ENCODE measurements at places on chromosomes 3 and 15. TPM values are rescaled to one million over a fixed set of nuclear protein-coding genes. Genes with fewer than 3 reads are reported as not detected.

- no peak overlapping the region for H3K4me3 ChIP-seq
- no peaks in the 10 kb centered on the region for H3K27me3 ChIP-seq
- DNase-seq = peak; percentile 95
- no peaks in the 10 kb centered on the region for H3K36me3 ChIP-seq
- peak overlapping the region; percentile 60 for H3K27ac ChIP-seq
- peaks cover 24% of the 10 kb centered on the region for H3K4me1 ChIP-seq
Observed at GRCh38 chr3:130260918-130261317, 84.6 kb upstream of the COL6A5 start.

GRCh38 chr3:69762768-69763229 is 23.5 kb downstream of the MITF start:
- H3K36me3 ChIP-seq = no peaks in the 10 kb centered on the region
- H3K4me1 ChIP-seq = peaks cover 3% of the 10 kb centered on the region
- DNase-seq = no peak
- no peaks in the 10 kb centered on the region for H3K27me3 ChIP-seq
- no peak overlapping the region for H3K27ac ChIP-seq

DNA sequence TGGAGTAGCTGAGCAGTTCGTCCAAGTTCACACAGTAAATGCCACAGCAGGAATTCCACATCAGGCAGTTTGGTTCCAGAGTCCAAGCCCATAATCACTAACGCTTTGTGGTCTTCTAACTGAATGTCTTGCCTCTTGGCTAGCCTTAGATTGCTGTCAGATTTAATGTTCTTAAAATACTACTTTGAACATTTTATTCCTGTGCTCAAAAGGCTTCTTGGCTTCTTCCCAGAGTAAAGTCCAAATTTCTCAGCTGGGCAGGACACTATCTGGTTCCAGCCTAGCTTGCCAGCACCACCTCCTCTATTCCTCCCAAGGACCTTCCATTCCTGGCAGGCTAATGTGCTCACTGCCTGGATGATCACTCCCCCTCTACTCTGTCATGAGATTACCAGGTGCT is 256.9 kb downstream of the SQOR start:
- H3K27ac ChIP-seq = no peak overlapping the region
- H3K4me3 ChIP-seq = no peak overlapping the region
- DNase-seq = peak; percentile 92
- H3K4me1 ChIP-seq = peaks cover 2% of the 10 kb centered on the region
- no peaks in the 10 kb centered on the region for H3K36me3 ChIP-seq

- no peak overlapping the region for H3K27ac ChIP-seq
- no peak for DNase-seq
- H3K27me3 ChIP-seq = no peaks in the 10 kb centered on the region
- no peak overlapping the region for H3K4me3 ChIP-seq
Observed at GRCh38 chr15:21267226-21267625, 173.1 kb downstream of the POTEB3 start.

GRCh38 chr15:81398456-81398855 is 24.4 kb upstream of the TMC3 start:
- no peak for DNase-seq
- H3K4me3 ChIP-seq = no peak overlapping the region
- H3K36me3 ChIP-seq = no peaks in the 10 kb centered on the region
- no peaks in the 10 kb centered on the region for H3K4me1 ChIP-seq
- no peak overlapping the region for H3K27ac ChIP-seq

GRCh38 chr15:56102441-56102840 is 109.0 kb upstream of the NEDD4 start:
- DNase-seq = peak; percentile 88
- no peaks in the 10 kb centered on the region for H3K4me1 ChIP-seq
- H3K36me3 ChIP-seq = peaks cover 4% of the 10 kb centered on the region
- H3K27ac ChIP-seq = peak overlapping the region; percentile 43
- H3K4me3 ChIP-seq = no peak overlapping the region

- peak; percentile 0 for DNase-seq
- no peak overlapping the region for H3K27ac ChIP-seq
- H3K4me1 ChIP-seq = no peaks in the 10 kb centered on the region
- H3K36me3 ChIP-seq = no peaks in the 10 kb centered on the region
- no peaks in the 10 kb centered on the region for H3K27me3 ChIP-seq
- H3K4me3 ChIP-seq = no peak overlapping the region
Observed at GRCh38 chr3:131658115-131658514, 155.3 kb upstream of the MRPL3 start.

DNA sequence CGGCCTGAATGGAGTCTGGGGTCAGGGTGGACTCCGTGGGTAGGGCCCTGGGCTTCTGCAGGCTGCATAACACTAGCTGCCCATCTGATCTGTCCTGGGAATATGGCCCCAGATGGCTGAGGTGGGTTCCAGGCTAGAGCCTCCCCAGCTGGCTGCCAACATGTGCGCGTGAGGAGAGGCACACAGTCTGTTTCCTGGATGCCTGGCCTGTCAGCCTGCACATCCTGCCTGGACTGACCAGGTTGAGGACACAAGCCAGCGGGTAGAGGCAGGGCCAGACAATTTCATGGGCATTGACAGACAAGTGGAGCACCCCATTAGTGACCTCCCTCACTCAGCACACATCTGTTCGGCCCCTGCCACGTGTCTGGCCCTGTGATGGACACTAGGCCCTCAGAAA is 29.8 kb upstream of the RPL29 start:
- H3K4me1 ChIP-seq = peaks cover 75% of the 10 kb centered on the region
- peak overlapping the region; percentile 69 for H3K27ac ChIP-seq
- H3K36me3 ChIP-seq = no peaks in the 10 kb centered on the region

DNA sequence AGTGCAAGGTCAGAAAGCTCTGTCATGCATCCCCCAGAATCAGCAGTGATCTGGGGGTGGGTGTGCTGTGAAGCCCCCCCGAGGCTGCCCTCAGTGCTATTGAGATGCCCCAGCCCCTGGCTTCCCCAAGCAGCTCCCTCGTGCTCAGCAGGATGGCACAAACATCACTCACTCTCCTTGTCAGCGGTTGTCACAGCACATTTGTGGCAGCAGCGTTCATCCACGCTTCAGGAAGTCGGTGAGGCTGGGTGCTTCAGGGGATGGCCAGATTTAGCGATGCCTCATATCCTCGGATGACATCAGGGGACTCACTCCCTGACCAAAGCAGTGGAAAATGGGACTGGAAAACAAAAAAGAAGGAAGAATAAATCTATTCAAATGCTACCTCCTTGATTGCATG is 54.4 kb upstream of the SLC6A11 start:
- DNase-seq = no peak
- no peaks in the 10 kb centered on the region for H3K4me1 ChIP-seq
- no peak overlapping the region for H3K4me3 ChIP-seq

- no peaks in the 10 kb centered on the region for H3K36me3 ChIP-seq
Observed at GRCh38 chr3:111858642-111859041, 423 bp upstream of the PHLDB2 start.

- H3K36me3 ChIP-seq = no peaks in the 10 kb centered on the region
- H3K4me1 ChIP-seq = no peaks in the 10 kb centered on the region
- no peak overlapping the region for H3K27ac ChIP-seq
- H3K4me3 ChIP-seq = no peak overlapping the region
- DNase-seq = no peak
Observed at GRCh38 chr3:145900056-145900829, 260.7 kb downstream of the PLOD2 start.

GRCh38 chr3:57078344-57078634 is 17.8 kb downstream of the SPATA12 start:
- H3K36me3 ChIP-seq = peaks cover 17% of the 10 kb centered on the region
- peak; percentile 78 for DNase-seq
- peak overlapping the region; percentile 91 for H3K4me3 ChIP-seq
- peaks cover 17% of the 10 kb centered on the region for H3K27me3 ChIP-seq

GRCh38 chr3:72102112-72102616 is 317.2 kb upstream of the PROK2 start:
- H3K4me3 ChIP-seq = no peak overlapping the region
- peaks cover 25% of the 10 kb centered on the region for H3K4me1 ChIP-seq
- peaks cover 18% of the 10 kb centered on the region for H3K27me3 ChIP-seq
- peak; percentile 74 for DNase-seq

GRCh38 chr3:25191673-25192072 is 236.4 kb upstream of the RARB start:
- no peaks in the 10 kb centered on the region for H3K4me1 ChIP-seq
- H3K27ac ChIP-seq = no peak overlapping the region
- peak; percentile 70 for DNase-seq

DNA sequence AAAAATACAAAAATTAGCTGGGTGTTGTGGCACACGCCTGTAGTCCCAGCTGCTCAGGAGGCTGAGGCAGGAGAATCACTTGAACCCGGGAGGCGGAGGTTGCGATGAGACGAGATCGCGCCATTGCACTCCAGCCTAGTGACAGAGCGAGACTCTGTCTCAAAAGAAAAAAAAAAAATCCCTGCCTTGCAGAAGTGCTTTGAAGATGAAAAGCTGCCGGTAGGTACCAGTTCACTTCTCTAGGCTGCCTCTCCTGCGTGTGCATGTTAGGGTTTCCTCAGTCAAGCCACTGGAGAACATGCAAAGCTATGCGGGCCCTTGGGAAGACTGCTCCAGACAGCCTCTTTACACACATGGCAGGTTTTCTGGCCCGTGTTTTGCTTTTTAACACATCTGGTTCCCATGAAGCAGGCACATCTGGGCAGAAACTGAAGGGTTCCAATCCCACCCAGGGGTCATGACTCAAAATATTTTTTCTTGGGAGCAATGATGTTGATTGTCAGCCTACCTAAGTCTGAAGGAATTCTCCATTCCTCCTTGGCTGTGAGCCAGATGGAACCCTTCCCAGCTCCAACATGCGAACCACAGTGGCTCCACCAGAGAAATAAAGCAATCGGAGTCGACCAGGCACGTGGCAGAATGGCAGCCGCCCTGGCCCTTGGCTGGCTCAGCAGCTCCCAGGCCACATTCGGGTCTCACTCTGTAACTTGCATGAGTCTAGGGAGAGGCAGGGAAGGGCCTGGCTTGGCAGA is 29.6 kb downstream of the MGLL start:
- no peak overlapping the region for H3K4me3 ChIP-seq
- no peak overlapping the region for H3K27ac ChIP-seq
- no peaks in the 10 kb centered on the region for H3K27me3 ChIP-seq

DNA sequence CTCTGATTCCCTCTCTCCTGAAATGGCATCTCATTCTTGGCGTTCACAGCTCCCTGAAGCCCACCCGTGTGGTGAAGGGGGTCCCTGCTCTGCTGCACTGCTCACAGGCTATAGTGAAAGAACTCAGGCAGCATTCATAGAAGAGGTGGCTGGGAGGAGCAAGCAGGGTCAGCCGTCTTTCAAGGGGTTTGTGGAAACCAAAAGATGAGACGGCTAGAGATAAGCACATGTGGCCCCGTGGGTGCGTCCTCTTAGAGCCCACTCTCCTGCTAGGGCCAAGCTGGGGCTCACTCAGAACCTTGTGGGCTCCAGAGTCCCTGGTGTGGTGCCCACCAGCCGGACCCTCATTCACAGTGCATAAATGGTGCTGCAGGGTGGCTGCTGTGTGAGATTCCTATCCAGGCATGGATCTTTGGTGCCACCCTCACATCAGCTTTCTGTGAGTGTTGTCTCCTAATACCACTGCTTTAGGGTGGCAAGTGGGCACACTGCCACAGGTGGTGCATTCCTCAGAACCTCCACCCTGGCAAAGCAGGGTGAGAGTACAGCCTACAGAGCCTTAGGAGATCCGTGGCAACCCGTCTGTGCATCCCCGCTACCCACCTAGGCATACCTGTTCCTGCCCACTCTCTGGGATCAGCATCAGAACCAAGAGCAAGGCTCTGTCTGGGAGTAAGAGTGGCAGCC is 11.2 kb upstream of the SEMA4B start:
- H3K4me1 ChIP-seq = peaks cover 26% of the 10 kb centered on the region
- no peak for DNase-seq
- H3K36me3 ChIP-seq = no peaks in the 10 kb centered on the region
- H3K27ac ChIP-seq = no peak overlapping the region

GRCh38 chr3:119597548-119598288 is at the start of gene PLA1A:
Gene PLA1A (plus strand): TSS chr3:119597885. CDS start chr3:119597914, 29 bp downstream.
- no peak for DNase-seq
- H3K4me1 ChIP-seq = peaks cover 16% of the 10 kb centered on the region
- H3K36me3 ChIP-seq = no peaks in the 10 kb centered on the region
- no peak within 1 kb of the TSS for H3K4me3 ChIP-seq
- H3K27ac ChIP-seq = no peak within 1 kb of the TSS

DNA sequence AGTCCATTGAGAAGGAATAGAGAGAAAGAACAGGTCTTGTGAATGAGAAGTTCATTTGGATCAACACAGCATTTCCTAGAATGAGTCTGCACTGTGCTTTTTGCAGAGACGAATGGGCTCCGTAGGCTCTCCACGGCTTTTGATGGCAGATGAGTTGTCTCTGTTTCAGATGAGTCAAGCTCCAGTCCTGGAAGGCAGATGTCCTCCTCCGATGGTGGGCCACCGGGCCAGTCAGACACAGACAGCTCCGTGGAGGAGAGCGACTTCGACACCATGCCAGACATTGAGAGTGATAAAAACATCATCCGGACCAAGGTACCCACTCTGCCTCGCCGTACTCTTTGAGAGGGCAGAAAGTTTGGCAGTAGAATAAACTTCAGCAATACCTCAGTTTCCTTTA is 70.5 kb downstream of the SIDT1 start:
- H3K27ac ChIP-seq = no peak overlapping the region
- no peak overlapping the region for H3K4me3 ChIP-seq
- H3K4me1 ChIP-seq = peaks cover 11% of the 10 kb centered on the region
- no peaks in the 10 kb centered on the region for H3K27me3 ChIP-seq
- no peak for DNase-seq

DNA sequence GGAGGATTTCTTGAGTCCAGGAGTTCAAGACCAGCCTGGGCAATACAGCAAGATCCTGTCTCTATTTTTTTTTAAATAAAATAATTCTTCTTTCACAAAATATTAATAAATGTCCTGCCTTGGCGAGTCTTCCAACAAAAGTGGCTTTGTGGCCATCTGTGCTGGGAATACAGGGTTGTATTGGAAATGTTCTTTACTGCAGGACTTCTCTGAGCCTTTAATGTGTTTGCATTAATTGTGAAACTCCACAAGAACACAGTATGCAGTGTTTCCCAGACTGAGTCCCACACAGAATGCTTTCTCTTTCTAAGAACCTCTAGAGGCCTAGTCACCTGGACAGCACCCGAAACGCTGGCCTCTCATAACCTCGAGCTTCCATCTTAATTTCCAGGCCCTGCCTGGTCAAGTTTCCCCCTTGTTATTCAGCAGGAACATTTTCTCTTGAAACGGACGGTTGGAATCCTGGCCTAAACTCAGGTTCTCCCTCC is 85.4 kb upstream of the ARRDC4 start:
- H3K36me3 ChIP-seq = no peaks in the 10 kb centered on the region
- no peaks in the 10 kb centered on the region for H3K27me3 ChIP-seq
- no peak for DNase-seq
- no peaks in the 10 kb centered on the region for H3K4me1 ChIP-seq

GRCh38 chr3:74302969-74303368 is 311.5 kb downstream of the CNTN3 start:
- H3K27me3 ChIP-seq = no peaks in the 10 kb centered on the region
- H3K4me3 ChIP-seq = no peak overlapping the region
- DNase-seq = peak; percentile 41
- H3K4me1 ChIP-seq = no peaks in the 10 kb centered on the region
- no peak overlapping the region for H3K27ac ChIP-seq

- H3K27me3 ChIP-seq = no peaks in the 10 kb centered on the region
- DNase-seq = peak; percentile 91
- H3K36me3 ChIP-seq = no peaks in the 10 kb centered on the region
- peak overlapping the region; percentile 48 for H3K27ac ChIP-seq
Observed at GRCh38 chr3:16849229-16849628, 35.5 kb upstream of the PLCL2 start.

Gene ZNF280D
- 40.4 TPM for total RNA-seq

Gene IGSF11
- 1.8 TPM for total RNA-seq

Gene PCSK6
- 10.5 TPM for total RNA-seq

Gene MYEF2
- 2.8 TPM for total RNA-seq

Gene U2SURP
- 83.9 TPM for total RNA-seq

Gene DUOXA2
- not detected for total RNA-seq

Gene POPDC2
- total RNA-seq = 16.1 TPM

Gene LRRC3B
- total RNA-seq = 11.0 TPM

Gene ZNF385D
- 10.6 TPM for total RNA-seq

Gene FRMD5
- total RNA-seq = 0.22 TPM

Gene FEZF2
- total RNA-seq = not detected

Gene ALDH1L1
- total RNA-seq = 0.18 TPM

Gene SERINC4
- 0.18 TPM for total RNA-seq

Gene PAQR5
- 0.13 TPM for total RNA-seq

Gene GABRB3
- 2.3 TPM for total RNA-seq
